Brain pericyte (primary cell): ENCODE measurements at places on chromosomes 3 and 15.

- no peak for DNase-seq
Measured at GRCh38 chr3:81666502-81667121, 94.8 kb downstream of the GBE1 start.

DNA sequence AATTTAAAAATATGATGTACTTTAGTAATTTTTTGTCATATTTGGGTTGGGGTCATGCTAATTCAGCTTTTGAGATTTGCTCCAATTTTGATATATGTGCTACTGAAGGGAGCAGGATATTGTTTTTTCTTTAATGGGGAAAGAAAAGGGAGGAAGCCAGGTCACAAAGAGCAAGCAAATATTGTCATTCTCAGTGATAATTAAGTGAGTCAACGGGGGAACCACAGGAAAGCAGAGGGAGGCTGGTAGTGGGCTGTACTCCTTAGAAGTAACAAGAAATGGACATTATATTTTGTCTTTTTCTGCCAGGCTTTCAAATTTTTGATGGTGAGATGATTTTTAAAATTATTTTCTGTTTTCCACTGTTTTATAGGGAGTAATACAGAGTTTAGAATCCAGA, 45.6 kb upstream of the NMD3 start:
- no peak for DNase-seq

GRCh38 chr15:81301815-81302399, 22.0 kb downstream of the STARD5 start:
- DNase-seq, result no peak

DNA sequence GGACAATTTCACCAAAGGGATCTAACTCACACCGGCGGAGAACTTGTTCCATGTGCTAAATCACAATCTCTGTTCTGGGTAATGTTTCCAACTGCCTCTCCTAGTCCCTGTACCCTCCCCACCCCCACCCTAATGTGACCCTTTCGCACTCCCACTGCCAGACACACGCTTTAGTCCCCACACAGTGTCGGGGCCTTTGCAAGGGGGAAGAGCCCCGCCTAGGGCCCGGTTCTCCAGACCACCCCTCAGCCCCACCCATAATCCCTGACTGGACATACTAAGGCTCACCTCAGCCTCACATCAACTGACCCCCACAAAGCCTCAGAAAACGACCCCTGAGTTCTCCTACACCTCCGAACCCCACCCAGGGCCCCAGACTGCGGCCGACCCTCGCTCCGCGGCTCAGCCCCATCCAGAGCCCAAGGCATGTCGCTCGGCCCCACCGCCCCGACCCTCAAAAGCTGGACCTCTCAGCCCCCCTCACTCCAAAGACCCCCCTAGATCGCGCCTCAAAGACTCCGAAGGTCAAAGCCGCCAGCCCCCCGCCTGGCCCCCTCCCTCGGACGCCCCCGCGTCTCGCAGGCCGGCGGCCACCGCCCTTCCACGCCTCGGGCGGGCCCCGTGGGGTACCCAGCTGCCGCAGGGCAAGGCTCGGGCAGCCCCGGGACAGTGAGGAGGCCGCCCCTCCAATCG, 72.0 kb upstream of the MAP4 start:
- no peak for DNase-seq

GRCh38 chr3:115279939-115280338, 132.9 kb upstream of the ZBTB20 start:
- DNase-seq, result no peak

GRCh38 chr3:131353016-131353877, 28.3 kb upstream of the NUDT16 start:
- no peak for DNase-seq

- peak; percentile 47 for DNase-seq
Measured at GRCh38 chr15:67413770-67414390, 107.1 kb upstream of the C15orf61 start.

DNA sequence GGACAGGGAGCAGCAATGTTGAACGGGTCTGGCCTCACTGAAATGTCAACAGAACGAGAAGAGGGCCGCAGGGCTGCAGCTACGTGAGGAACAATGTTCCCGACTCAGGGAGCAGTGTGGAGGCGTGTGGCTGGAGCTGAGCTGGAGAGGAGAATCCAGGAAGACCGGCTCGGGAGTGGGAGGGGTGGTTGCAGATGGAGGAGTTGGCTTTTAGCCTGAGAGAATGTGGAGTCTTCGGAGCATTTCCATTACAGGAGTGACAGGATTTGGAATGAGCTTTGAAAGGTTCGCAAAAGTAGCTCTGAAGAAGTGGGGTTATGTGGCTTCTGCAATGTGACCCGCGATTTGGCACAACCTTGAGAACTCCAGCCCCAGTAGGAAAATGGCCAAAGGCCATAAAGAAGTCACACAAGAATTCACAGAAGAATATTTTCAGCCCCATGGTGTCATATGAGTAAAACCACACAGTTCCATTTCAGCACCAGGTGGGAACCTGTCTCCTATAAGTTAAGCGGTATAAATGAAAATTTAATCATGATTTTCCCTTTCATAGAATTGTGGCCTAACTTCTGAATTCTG, 78.8 kb upstream of the NSMCE3 start:
- DNase-seq, result no peak

GRCh38 chr3:42823351-42823750, 14.1 kb downstream of the ACKR2 start:
- no peak for DNase-seq

- DNase-seq, result no peak
Measured at GRCh38 chr15:67358812-67359211, 104.2 kb downstream of the IQCH start.

DNA sequence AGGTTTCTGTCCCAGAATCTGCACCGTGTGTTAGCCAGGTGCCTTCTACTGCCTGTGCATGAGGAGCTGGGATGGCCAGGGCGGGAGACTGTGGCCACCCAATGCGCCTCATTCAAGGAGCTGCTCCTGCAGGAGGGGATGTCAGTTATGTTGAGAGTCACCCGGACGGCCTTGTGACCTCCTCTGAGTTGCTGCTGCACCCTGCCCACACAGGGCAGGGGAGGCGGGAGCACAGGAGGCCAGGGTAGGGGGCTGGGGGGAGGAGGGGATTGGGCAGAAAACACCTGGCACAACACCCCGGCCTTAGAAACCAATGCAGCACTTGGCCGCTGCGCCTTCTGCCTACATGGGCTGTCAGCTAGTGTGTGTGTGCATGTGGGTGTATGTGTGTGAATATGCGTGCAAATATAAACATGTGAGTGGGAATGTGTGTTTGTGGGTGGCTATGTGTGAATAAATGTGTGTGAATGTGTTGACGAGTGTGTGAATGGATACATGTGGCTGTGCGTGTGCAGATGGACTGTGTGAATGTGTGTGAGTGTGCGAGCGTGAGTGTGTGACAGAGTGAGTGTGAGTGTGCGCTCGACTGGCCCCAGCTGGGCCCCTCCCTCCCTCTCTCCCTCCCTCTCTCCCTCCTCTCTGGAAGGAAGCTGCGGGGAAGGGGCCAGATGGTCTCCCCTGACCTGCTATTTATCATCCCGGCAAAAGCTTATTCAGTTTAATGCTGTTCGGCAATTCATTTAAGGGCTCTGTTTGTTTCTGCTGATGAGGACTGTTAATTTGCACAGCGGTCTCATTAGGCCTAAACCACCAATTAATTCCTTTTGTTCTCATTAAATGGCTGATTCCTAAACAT, 106.9 kb downstream of the TLE3 start:
- no peak for DNase-seq

DNA sequence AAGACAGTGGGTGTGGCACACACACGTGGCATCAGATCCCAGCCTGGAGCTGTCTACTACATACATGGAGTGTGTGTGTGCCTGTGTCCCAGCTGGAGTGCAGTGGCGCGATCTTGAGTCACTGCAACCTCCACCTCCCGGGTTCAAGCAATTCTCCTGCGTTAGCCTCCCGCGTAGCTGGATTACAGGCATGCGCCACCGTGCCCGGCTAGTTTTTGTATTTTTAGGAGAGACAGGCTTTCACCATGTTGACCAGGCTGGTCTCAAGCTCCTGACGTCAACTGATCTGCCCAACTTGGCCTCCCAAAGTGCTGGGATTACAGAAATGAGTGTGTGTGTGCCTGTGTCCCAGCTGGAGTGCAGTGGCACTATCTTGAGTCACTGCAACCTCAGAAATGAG, 108.8 kb downstream of the IL12A start:
- DNase-seq, result no peak

DNA sequence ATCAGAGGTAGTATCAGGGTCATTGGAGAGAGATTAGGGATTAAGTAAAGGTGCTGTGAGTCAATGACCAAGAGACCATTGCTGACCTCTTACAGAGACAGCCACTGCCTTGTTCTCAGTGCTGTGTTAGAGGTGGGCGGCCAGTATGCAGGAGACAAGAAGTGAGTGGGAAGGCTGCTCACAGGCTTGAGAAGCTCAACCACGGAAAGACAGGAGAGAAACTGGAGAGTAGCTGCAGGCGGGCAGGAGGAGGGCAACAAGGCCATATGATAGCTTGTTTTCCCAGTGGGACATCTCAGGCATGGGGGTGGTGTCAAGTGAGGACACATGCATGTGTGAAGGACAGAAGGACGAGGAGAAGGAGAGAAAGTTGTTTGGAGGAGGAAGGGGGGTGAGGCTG, 237.3 kb downstream of the PDCD6IP start:
- DNase-seq, result no peak

GRCh38 chr3:34179716-34180115, 381.3 kb downstream of the PDCD6IP start:
- no peak for DNase-seq

DNA sequence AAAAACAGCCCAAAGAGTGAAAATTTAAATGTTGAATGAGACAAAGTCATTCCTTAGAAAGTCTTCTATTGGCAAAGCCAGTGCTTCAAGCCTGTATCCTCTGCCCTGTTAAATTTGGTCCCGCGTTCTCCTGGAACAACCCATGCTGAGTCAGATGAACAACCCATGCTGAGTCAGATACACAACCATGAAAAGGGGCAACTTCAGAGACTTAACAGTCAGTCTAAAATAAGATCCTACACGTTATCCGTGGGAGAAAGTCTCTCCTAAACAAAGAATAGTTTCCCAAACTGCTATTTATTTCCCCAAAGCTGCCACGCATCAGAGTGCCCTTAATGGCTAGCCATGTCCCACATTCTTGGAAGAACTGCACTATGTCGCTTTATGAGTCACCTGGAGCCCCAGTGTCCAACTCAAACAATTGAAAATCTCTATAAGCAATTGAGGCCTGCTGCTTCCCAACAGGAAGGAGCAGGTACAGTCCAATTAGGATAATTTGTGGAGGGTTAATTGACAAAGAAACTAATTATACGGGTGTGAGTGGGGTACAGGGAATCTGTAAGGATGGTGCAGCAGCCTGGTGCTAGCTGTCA, 66.1 kb downstream of the WHAMM start:
- no peak for DNase-seq

DNA sequence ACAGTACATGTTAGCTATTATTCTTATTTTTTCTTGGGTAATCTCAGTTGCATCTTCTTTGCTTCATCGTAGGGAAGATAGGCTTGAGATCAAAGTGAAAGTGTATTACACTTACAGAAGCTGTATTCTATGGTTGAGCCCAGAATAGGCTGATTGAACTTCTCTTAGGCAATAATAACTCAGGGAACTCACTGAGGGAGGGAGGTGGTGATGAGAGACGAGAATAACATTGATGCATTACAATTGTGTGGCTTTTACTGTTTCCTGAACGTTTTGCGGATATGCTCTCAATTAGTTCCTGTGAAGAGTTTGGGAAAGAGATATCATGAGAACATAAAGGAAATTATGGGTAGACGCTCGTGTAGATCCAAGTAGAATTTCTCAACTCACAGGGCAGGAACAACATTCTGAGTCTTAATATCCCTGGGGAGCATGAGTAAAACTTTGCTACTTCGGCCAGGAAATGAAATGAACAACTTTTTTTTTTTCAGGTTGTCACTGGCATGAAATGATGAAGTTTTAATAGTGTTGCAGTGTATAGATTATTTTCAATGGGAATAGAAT, 302.2 kb downstream of the TUSC7 start:
- no peak for DNase-seq

DNA sequence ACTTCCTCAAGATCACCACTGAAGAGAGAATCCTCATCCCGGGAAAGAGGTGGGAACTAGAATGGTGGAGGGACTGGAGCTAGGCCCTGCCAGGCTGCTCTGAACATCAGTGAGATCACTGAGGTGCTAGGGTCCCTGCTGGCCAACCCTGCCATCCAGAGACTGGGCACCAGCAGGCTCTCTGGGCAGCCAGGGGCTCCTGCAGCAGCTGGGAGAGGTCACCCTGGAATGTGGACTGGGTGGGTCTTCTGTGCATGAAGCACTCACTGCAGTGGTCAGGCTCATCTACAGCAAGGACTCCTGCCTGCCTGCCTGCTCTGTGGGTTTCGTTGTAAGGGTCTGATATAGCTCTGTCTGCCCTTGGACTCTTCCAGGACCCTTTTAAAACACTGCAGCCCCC, 24.9 kb downstream of the ALS2CL start:
- DNase-seq, result no peak

- DNase-seq, result no peak
Measured at GRCh38 chr3:71984843-71985613, 200.1 kb upstream of the PROK2 start.

DNA sequence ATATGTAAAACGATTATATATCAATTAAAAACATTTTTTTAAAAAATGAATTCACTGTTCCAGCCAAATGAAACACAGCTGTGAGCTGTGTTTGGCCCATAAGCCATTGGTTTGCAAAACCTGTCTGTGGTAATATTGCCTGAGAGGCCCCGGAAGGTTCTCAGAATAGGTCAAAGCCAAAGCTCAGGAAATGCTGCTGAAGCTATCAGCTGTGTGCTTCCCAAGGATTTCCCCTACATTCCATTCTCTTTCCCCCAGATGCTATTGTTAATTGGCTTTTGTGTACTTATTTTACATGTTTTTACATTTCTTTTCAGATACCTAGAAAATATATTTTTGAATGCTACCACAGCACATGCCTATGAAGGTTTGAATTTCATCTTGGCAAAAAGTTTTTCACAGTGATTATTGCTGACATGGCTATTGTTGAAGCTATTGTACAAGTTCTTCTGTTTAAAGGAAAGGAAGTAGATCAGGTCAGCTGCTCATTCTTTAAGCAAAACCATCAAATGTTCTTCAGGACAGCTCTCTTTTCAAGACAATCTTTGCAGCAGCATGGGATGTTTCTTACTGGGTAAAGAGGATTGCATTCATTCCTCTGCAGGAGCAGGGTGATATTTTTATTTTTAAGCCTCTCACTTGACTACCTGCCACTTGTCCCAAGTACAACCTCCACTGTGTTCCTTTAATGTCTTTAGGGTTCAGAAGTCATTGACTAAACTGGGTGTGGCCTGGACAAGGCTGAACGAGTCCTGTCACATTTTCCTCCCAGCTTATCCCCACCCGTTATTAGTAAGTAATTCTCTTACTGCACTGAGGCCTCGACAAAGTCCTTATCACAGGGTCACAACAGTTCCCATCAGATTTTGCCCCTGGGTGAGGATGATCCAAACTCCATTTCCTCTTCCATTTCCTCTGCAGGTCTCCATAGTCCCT, 26.3 kb upstream of the BNC1 start:
- no peak for DNase-seq

DNA sequence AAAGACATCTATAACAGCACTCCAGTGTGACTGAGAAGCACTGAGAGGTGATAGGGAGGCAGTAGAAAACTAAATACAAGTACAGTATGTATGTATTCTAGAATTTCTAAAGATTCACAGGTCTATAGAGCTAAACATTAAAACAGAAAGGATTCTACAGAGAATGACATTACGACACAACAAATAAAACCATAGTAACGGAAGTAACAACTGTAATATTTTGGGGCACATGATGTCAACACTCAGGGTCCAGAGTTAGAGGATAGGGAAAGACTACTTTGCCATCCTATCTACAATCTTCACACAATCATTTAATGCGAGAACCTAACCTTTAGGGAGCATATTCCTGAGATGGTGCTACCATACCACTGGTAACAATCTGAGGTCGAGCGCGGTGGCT, 13.6 kb downstream of the UBXN7 start:
- DNase-seq, result no peak
